ENCODE measurements at places on chromosomes 6 and 20.

DNA sequence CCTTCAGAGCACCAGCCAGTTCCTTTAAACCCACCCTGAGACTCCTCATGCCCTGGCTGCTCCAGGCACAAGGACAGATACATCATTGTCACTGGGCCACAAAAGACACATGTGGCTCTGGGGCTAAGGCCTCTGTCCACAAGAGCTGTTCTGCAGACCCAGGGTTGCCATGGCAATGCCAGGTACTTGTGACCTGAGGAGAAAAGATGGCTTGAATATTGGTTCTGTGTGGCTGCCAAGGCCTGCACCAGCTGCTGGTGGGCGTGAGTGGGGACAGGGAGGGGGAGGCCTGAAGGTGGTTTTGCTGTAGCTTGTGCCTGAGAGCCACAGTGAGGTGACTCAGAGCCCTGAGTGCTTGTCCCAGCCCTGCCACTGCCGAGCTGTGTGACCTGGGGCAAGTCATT lies 31.8 kb downstream of the SAYSD1 start:
- DNase-seq = no peak

DNA sequence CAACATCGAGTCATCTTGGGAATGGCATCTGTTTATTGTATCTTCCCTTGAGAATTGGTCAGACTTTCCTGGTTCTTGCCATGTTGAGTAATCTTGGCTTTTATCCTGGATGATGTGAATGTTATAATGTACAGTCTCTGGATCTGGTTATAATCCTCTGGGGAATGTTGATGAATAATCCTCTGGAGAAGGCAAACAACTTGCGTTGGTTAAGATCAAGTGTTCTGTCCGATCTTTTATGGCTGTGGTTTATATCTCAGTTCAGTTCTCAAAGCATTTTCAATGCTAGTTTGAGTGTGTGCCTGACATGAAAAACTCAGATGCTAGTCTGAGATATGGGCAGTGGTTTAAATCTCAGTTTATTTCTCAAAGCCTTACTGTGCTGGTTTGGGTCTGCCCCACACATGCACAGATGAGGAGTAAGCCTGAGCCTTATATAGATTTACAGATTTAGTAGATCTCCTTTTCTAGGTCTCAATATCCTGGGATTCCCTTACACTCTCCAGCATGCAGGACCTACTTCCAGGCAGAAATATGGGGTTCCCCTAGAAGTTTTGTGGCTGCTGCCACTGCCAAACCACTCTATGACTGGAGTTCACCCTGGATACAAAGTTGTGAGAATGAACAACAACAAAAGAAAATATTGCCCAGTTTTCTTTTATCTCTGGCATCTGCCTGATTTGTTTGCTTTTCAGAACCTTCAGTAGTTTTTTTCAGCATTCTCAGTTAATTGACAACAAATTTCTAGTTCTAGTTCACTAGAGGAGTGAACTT lies 191.8 kb upstream of the MAN1A1 start:
- no peak for DNase-seq

DNA sequence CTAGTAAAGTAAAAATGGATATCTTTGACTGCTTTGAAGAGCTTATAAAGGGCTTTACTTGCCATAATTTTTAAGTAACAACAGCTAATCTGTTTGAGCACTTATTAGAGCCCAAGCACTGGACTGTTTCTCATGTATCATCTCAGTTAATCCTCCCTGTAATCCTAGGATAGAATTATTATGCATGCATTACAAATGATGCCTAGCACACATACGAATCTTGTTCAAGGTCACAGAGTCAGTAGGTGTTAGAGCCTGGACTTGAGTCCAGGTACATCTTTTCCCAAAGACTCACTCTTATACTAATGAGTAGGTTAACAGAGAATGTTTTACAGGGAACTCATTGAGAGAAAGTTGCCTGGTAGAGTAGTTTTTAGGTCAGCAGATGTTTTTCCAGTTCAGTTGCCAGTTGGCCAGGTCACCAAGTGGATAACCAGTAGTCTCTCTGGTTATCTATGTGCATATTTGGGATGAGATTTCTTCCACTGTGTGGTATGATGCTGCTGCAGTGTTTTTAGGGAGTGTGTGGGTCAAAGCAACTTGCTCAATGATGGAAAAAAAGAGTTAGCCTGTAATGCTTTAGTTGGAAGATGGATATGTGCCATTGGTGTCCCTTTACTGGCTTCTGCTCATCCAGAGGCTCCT lies 32.3 kb upstream of the LAMA4 start:
- no peak for DNase-seq

- DNase-seq = no peak
Observed at GRCh38 chr6:161225681-161226008, 48.2 kb downstream of the AGPAT4 start.

GRCh38 chr6:121853686-121854085 lies 418.2 kb downstream of the GJA1 start:
- DNase-seq = no peak

Measured in stimulated activated CD4-positive, alpha-beta T cell treated with anti-CD3 and anti-CD28 coated beads, Interleukin-15, amount 100 ng/mL, for 1 hour (primary cell).